Activated CD4-positive, alpha-beta T cell treated with anti-CD3 and anti-CD28 coated beads for 24 hours (primary cell): ENCODE measurements at places on chromosomes 1 and 21.

GRCh38 chr1:21623410-21623961, 45.7 kb downstream of the RAP1GAP start:
- DNase-seq = no peak

DNA sequence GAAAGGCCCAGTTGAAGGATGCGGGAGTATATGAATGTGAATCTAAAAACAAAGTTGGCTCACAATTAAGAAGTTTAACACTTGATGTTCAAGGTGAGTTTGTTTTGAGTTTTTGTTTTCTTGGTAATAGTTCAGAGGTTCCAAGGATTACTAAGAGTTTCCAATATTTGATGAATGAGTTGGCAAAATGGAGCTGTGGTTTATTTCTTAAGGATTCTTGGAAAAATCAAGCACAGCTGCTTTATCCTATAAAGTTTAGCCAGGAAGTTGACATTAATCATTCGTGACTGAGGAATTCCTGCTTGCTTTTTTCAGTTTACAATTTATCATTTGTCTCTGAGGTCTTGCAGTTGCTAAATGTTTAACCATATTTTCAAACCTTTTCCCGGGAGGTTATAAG, 15.1 kb downstream of the VCAM1 start:
- DNase-seq = no peak

DNA sequence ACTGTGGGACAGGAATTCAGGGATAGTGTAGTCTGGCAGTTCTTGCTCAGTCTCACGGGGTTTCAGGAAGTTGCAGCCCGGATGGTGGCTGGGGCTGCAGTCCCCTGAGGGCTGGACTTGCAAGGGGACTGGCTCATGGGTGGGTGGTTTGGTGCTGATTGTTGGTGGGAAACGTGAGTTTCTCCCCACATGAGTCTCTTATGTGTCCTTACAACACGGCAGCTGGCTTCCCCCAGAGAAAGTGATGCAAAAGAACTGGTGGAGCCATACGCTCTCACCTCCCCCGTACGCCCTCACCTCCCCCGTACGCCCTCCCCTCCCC, 64.9 kb downstream of the EVA1C start:
- no peak for DNase-seq

- no peak for DNase-seq
Measured at GRCh38 chr1:244165021-244165420, 113.9 kb downstream of the ZBTB18 start.

- DNase-seq = no peak
Measured at GRCh38 chr1:210907251-210907805, 226.6 kb downstream of the KCNH1 start.

- no peak for DNase-seq
Measured at GRCh38 chr1:90969241-90969640, 52.6 kb downstream of the ZNF644 start.
